ENCODE measurements at places on chromosomes 12 and 14.

- DNase-seq: no peak
Observed at GRCh38 chr12:123634142-123634561, 523 bp downstream of the GTF2H3 start.

GRCh38 chr14:104514156-104514848, 65.3 kb upstream of the C14orf180 start:
- DNase-seq: no peak

DNA sequence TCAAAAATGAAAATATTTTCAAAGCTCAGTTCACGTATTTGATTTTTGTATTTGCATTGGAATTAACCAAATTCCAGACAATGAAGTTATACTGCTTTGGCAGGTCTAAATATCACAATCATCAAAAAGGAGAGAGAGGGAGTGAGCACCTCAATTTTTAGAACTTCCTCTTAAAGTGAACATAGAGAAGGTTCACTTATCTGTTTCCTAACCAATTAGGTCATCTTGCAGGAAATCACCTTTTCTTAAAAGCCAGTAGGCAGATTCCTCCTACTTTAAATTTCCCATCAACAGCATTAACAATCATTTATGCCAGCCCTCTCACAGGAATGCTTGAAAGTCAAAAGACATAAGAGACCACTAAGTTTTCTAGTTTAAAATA, 388.7 kb downstream of the ZFP36L1 start:
- no peak for DNase-seq

DNA sequence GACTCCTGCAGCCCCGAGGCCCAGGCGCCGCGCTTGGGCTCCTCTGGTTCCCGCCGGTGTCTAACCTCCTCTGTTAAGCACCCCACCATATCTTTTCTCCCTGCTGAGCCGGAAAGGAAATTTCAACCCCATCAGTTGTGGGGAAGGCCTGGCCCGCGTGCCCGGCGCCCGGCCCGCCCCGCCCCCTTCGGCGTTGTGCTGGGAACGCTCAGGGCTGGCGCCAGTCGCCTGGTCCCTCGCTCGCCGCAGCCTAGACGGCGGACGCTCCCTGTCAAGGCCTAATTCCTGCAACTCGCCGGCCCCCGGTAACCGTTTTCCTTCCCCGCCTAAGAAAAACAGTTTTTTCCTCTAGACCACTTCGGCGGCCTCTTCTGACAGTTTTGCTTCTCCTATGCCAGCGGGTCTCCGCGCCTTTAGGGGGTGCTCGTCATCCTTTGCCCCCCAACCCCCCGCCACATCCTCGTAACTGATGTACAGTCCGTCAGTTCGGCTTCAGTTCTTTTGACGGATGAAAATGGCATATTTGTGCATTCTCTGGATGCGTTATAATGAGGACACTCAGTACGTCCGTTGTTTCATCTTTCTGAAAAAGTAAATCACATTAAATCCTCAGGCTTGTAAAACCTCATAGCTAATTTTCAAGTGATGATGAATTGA, 506 bp upstream of the NAP1L1 start:
- no peak for DNase-seq

DNA sequence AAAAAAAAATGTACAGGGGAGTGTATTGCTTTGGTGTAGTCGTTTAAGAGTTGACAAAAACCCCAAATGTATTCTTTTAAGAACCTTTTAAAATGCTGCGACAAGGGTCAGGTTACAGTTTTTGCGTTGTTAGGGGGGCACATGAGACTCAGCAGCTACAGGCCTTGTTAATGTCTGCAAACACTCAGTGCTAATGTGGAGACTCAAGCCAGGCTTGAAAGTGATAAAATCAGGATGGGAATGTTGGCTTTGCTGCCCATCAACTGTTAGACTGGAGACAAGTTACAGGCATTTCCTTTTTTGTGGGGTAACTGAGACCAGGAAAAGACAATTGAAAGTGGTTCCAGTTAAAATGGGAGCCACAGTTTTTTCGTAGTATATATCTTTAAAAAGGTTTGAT, 84.8 kb downstream of the PRKCH start:
- DNase-seq: no peak

DNA sequence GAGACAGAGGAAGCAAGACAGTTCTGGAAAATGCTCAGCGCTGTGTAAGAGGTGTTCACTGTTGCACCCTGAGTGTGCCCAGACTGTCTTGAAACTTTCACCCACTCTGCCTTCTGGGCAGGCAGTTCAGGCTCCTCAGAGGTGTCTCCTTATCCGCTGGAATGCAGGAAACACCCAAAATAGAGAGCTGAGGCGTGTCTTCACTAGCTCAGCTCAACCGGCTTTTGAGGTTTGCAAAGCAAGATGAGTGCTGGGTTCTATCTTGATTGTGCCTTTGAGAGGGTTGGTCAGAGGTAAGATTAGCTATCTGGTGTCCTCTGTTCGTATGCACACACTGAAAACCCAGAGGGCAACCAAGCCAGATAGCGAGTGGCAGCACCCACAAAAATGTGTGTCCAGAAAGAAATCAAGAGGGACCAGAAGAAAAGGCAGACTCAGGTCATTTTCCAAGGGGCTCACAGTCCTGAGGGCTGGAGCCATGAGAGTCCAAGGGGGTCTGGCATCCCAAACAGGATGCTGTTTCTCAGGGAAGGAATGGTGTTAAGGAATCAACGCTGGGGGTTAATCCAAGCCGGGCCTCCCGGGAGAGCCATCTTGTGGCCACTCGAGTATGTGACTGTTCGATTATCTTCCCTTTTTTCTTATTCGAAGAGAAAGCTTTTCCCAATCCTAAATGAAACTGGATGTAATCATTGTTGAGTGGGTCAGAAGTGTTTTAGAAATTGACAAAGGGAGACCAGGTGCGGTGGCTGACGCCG, 47.1 kb downstream of the TBX3 start:
- no peak for DNase-seq

DNA sequence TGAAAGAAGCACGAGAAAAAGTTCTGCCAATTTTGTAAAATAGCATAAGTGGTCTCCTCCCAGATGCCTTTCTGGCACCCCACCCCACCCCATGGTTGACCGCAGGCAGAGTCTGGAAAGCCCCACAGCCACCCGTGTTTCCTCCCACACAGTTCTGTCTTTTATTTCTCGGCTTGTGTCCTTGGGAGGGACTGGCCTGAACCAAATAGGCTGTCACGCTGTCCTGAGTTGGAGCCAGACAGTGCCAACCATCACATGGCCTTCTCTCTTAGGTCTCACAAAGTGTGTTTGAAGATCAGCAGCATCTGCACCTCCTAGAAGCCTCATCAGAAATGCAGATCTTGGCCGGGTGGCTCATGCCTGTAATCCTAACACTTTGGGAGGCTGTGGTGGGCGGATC, 10.2 kb upstream of the LTA4H start:
- no peak for DNase-seq

DNA sequence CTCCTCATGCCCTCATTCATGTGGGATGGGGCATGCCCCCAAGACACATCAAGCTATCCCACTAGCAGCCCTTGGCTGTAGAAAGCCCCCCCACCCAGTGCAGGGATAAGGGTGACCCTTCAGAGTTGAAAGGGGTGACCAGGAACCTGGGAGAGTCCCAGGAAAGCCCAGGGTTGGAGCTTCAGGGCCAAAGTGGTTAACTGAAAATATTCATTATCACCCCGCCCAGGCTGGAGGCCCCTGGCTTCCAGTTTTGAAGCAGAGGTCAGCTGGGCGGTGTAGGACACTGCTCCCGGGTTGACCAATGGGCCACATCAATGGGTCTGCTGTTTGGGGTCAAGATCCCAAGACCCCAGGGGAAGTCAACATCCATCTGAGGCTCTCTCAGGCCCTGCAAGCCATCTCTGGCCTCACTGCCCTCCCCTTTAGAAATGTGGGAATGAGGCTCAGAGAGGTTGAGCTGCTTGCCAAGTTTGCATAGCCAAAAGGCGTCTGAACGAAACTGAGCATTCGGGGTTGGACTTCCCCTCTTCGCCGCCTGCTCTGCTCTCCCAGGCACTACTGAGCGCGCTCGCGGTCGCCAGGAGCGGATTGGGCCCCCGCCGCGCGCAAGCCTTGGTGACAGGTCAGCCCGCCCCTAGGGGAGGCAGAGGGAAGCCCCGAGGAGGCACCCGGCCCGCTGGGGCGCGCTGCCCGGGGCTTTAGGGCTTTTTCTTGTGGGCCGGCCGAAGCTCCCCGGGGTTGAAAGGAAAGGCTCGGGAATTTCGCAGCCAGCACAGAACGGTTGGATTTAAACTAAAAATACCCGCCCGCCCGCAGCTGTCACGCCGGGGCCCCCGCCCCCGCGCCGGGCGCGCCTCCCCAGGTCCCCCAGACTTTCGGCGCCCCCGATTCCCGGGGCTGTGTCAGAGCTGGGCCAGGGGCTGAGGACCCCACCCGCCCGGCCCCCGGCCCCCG, 576 bp downstream of the SYNE3 start:
- no peak for DNase-seq

GRCh38 chr12:114166362-114166761, 200.2 kb upstream of the RBM19 start:
- no peak for DNase-seq

GRCh38 chr12:53868511-53868986, 70.1 kb upstream of the HOXC13 start:
- no peak for DNase-seq

GRCh38 chr12:22275843-22276242, 58.7 kb downstream of the ST8SIA1 start:
- DNase-seq: no peak

- no peak for DNase-seq
Observed at GRCh38 chr14:52776816-52777215, 14.6 kb downstream of the GNPNAT1 start.

GRCh38 chr12:117857632-117858612, 110.9 kb downstream of the KSR2 start:
- DNase-seq: no peak

DNA sequence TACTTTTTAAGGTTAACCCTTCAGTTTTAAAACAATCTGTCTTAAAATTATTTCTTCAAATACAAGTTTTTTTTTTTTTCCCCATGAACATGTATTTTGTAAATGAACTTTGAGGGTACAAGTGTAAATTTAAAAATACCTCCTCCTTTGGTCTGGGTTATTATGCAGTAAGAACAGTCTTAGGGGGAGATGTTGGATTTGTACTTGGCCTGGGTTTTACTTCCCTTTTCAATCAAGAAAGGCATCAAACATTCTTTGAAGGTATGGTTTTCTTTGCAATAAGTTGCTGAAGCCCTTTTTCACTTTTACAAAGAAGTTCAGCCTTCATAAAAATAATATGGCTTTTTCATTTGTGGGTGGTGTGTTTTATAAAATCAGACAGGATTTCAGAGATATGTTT, 20.5 kb downstream of the WBP11 start:
- no peak for DNase-seq

- no peak for DNase-seq
Observed at GRCh38 chr14:87935886-87936285, 57.1 kb downstream of the GALC start.

DNA sequence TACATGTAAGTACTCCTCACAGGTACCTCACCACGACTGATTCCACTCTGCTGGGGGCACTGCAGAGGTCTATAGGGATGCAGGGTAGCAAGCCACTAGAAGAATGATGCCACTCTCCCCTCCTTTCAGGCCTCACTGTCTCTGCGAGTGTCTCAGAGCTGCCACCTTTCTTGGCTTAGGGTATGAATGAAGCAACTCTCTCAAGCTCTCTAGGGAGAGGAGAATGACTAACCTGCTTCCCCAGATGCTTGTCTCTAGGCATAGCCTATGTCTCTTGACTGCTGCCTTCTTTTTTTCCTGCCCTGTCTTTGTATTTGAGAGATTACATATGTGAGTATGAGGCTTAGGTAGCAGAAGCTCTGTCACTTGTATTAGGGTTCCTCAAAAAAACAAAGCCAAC, 566.5 kb upstream of the ATP2B1 start:
- DNase-seq: no peak

GRCh38 chr12:71160585-71160984, 2.8 kb upstream of the TSPAN8 start:
- no peak for DNase-seq

GRCh38 chr12:15538881-15539280, 216.6 kb downstream of the PTPRO start:
- DNase-seq: no peak

GRCh38 chr12:25248137-25248536, 2.6 kb downstream of the KRAS start:
- no peak for DNase-seq

GRCh38 chr12:53618275-53618674, 7.9 kb downstream of the ATF7 start:
- DNase-seq: no peak

DNA sequence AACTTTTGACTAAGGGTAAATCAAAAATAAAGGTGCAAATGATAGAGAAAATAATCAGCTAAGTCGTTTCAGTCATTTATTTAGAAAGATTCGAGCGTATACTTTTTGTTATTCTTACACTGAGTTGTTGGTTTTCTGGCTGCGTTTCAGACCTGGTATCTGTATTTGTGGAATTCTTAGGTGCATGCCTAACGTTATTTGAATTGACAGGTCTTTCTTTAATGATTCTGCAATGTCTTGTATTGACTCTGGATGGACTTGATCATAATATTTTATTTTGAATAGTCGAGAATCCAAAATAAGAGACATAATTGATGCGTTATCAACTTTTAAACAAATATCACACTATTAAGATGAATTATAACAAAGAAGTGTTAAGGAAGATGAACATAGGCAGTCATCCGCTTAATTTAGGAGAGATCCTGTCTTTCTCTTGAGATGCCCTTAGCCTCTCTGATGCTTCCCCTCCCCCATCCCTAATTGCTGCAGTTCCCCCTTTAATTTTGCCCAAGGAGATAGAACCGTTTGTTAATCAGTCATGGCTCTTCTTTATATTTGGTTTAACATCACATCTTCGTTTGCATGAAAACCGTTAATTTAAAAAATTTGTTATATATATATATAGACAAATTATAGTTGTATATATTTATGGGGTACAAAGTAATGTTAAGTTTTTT, 1.8 kb downstream of the ALX1 start:
- no peak for DNase-seq

GRCh38 chr12:46388427-46389021, 16.0 kb upstream of the SLC38A2 start:
- DNase-seq: no peak

DNA sequence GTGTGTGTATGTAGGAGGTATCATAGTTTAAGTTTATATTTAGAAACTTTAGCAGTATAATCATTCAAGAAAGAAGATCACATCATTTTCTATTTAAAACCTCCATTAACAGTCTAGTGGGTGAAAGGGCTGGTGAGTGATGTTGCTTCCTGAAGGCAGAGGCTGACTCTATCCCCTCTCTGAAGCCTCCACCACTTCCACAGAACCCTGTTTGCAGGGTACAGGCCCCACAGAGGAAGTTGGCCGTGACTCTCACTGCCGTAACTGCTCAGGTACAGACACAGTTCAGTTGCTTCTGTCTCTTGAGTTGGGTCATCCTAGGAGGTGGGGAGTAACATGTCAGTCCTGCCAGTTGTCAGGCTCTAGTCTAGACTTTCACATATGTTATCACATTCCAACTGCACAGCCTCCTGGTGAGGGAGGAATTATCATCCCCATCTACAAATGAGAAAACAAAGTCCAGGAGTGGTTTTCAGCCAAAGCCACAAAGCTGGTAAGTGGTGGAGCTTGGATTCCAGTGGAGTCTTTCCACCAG, 31.5 kb downstream of the CFL2 start:
- DNase-seq: no peak

GRCh38 chr14:77923131-77923936, 123.4 kb downstream of the ADCK1 start:
- no peak for DNase-seq
